ENCODE measurements at places on chromosomes 3 and 15.

DNA sequence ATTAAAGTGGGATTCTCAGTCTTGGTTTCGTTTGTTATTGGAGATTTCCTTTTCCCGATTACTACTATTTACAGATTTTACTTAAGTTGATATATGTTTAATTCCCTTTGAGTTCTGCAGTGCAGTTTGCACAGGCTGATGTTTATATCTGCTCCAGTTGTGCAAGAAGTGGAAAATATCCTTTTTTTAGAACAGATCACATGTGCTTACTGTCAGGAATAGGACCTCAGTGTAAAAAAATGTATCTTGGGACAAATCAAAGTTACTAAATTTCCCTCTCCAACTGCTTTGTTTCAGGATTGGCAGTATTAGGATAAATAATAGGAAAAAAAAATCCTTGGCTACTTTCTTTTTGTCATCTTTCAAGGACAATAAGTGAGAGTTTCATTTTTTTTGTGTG, 6.9 kb downstream of the MITF start:
- no peak for DNase-seq

GRCh38 chr3:189655617-189656016, 24.4 kb downstream of the TP63 start:
- no peak for DNase-seq

GRCh38 chr3:160999274-160999673, 105.9 kb downstream of the B3GALNT1 start:
- no peak for DNase-seq

GRCh38 chr3:149058602-149059001, 27.7 kb downstream of the HLTF start:
- no peak for DNase-seq

DNA sequence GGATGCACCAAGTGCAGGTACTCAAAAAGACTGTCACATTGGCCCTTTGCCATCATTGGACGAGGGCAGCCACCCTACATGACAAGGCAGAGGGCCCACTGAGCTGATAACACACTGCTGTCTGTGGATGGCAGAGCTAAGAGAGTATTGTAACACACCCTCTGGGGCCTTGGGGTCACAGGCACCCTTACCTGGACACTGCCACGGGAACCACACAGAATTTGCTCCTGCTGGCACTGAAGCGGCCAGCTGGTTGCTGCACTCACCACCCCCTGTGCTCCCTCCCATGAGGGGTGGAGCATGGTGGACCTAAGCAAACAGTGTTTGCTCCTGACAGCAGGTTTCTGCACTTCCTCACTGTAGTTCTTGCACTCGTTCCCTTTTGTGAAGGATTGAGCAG, 208.2 kb upstream of the SGO1 start:
- no peak for DNase-seq

DNA sequence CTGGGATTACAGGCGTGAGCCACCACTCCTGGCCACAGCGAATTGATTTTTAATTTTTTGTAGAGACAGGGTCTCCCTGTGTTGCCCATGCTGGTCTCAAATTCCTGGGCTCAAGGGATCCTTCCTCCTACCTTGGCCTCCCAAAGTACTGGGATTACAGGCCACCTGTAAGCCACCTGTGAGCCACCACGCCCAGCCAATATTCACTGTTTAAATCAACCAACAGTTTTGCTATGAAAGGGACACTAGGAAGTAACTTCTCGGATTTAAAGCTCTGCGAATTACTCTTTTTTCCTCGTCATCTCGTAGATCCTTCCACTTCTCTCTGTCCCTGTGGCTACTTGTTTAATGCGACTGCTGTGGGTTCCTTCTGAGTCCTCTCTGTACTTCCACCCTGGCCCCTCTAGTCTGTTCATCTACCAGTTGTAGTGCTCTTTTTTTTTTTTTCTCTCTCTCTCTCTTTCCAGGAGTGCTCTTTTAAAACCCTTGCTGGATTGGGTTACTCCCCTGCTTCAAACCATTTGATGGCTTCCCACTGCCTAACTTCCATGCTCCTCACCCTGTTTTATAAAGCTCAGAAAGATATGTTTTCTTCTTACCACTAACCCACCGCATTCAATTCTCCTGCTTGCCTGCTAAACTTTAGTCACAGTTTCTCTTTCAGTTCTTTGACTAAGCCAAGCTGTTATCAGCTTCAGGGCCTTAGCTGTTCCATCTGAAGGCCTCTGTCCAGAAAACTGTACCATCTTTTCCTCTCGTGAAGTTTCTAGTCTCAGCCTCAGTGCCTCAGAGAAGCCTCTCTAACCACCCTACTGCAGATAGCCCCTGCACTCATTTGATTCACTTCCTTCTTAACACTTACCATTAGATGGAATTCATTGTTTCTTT, 12.4 kb downstream of the RTF1 start:
- no peak for DNase-seq

GRCh38 chr15:85580879-85581278, 200.5 kb downstream of the AKAP13 start:
- no peak for DNase-seq

DNA sequence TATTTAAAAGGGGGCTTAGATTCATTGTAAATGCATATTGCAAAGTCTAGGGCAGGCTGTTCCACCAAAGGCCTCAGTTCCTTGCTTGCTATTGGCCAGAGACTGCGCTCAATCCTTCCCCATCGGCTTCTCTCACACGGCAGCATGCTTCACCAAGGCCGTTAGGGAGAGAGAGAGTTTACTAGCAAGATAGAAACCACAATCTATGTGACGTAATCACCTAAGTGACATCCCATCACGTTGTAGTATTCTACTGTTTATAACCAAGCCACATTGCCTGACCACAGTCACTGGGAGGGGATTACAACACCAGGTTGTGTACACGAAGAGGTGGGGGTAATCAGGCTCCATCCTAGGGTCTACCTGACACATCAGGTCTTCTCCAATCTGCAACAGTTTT, 16.0 kb upstream of the NPAP1 start:
- DNase-seq: no peak

- DNase-seq: no peak
These were observed 497 bp upstream of the RPLP1 start for GRCh38 chr15:69451951-69452691.

DNA sequence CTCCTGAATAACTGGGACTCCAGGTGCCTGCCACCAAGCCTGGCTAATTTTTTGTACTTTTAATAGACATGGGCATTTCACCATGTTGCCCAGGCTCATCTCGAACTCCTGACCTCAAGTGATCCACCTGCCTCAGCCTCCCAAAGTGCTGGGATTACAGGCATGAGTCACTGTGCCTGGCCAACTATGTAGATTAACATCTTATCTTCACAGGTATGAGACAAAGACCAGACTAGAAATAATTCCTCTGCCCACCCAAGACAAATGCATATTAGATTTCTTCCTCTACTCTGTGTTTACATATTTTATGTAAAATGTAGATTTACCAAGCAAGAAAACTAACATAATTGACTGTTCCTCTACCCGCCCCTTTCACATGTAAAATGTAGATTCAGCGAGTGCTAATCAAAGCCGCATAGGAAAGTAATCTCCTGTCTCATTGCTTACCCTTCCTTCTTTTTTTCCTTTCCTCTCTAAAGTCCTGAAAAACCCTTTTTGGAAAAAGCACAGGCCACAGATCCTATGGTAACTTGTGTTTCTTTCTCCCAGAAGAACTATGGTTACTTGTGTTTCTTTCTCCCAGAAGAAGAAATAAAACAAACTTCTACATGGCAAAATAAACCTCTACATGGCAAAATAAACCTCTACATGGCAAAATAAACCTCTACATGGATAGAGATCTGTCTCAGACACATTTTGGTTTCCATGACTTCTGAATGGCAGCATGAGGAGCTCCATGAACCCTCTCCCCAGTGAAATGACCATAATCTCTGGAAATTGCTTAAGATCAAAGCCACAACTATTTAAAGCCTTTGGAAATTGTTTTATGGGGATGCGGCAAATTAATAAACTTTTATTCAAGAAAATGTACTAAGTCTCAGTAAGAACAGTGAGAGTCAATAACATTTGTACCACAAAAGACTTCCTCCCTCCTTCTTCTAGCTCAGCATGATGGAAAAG, 9.1 kb upstream of the ABHD2 start:
- no peak for DNase-seq

DNA sequence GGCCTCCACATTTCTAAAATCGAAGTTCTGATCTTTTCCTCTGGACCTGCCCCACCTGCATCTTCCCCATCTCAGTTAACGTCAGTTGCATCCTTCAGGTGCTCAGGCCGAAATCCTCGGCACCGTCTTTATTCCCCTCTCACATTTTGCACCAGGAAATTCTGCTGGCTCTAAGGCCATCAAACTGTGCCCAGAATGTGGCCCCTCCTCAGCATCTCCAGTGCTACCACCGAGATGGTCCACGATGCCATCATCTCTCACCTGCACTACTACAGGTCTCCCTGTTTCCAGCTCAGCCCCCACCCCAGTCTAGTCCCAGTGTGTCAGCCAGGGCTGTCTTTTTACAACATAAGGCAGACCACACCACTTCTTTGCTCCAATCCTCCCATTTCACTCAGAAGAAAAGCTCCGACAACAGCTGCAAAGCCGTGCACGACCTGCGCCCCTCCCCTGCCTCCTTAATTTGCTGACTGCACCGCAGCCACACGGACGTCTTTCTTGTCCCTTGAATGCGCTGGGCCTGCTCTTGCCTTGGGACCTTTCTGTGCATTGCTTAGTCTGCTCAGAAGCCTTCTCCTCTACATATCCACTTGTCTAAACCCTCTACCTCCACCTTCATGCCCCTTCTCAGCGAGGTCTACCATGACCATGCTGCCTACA, 14.4 kb downstream of the MUC20 start:
- no peak for DNase-seq

DNA sequence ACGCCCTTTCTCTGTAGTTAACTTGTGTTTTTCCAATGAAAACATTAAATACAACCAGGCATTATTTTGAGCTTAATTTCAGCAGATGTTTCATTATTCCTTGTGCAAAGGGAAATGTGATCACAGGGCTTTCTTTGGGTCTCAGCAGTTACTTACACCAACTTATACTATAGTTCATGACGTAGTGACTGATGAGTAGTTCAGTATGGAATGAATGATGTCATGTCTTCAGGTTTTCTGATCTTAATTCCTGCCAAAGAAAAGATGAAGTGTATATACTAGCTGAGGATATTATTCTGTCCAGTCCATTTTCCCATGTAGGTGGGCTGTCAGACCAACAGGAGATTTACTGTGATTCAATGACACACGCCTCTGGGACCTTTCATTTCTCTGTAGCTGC, 61.3 kb downstream of the MYRIP start:
- DNase-seq: no peak

- no peak for DNase-seq
These were observed 28.5 kb downstream of the BTD start for GRCh38 chr3:15629860-15630597.

GRCh38 chr3:135994708-135995337, 29.3 kb downstream of the PPP2R3A start:
- DNase-seq: no peak

DNA sequence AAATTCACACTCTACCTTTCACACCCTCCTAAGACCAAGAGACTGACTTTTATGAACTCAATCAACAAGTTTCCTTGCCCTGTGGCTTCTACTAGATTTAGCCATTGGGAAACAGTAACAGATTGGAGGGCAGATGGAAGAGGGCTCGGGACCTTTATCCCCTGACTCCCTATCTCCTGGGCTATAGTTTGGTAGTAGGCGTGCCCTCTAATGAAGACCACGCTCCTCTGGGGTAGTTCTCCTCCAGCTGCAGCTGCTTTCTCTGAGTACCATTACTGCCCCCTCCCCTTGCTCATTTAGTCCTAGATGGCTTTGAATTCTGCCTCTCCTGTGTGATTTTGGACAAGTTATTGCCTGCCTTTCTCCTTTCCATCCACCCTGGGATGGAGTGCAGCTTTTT, 33.3 kb downstream of the FMN1 start:
- no peak for DNase-seq

GRCh38 chr3:134144694-134145093, 106.0 kb downstream of the RYK start:
- DNase-seq: no peak

DNA sequence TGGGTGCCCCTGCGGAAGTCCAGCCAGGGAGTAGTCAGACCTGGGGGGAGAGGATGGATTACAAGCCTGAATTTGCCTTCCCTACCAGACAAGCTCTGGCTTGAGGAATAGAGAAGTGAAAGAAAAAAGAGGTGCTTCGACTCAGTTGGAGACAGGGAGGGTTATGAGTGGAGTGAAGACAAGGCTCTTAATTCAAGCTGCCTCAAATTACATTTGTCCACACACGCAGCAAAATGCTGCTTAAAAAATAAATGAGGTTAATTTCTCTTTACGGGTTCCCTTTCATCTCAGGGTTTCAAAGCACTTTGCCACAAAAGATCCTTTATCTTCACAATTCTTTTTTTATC, 49.0 kb upstream of the SLC4A7 start:
- DNase-seq: no peak

- no peak for DNase-seq
These were observed 24.7 kb upstream of the DYNC1LI1 start for GRCh38 chr3:32595323-32595722.

DNA sequence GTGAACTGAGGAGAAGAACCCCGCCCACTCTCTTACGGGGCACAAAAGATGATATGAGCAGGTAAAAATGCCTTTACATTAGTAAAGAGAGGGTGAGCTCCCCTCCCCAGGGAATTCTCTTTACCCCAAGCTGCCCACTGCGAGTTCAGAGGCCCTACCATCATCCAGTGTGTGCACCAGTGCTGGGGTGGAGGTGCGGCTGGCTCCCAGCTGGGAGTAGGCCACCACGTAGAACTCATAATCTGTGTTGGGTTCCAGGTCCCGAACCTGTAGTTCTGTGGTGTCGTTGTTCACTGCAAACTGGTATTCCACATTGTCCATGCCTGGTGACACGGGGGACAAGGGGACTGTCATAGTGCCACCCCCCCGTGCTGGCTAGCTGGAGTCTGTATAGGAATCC, 17.1 kb upstream of the IGDCC3 start:
- DNase-seq: no peak

GRCh38 chr3:192215-192929, 4.2 kb upstream of the CHL1 start:
- DNase-seq: no peak

GRCh38 chr3:13771496-13771895, 108.4 kb downstream of the WNT7A start:
- no peak for DNase-seq

GRCh38 chr15:74795966-74796625, 14.2 kb downstream of the CSK start:
- no peak for DNase-seq

DNA sequence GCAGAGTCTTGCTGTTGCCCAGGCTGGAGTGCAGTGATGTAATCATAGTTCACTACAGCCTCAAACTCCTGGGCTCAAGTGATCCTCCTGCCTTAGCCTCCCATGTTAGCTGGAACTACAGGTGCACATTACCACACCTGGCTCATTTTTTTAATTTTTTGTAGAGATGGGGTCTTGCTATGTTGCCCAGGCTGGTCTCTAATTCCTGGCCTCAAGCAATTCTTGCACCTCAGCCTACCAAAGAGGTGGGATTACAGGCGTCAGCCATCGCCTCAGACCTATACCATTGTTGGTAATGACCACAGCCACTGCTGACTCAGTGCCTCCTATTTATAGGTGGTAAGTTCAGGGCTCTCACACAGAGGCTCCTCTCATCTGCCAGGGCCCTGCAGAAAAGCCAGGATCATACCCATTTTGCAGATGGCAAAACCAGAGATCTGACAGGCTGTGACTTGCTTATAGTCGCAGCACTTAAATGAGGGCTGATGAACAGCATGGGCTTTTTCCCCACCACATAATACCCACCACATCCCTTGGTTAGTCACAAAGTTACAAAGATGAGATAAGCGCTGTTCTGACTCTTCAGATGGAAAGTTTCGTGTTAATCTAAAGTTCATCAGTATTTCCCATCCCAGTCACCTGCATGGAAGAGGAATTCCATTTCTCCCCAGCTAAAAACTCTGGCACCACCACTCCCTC, 21.8 kb upstream of the SPATA12 start:
- no peak for DNase-seq

Measured in keratinocyte (primary cell).